ENCODE measurements at places on chromosomes 4 and X.

DNA sequence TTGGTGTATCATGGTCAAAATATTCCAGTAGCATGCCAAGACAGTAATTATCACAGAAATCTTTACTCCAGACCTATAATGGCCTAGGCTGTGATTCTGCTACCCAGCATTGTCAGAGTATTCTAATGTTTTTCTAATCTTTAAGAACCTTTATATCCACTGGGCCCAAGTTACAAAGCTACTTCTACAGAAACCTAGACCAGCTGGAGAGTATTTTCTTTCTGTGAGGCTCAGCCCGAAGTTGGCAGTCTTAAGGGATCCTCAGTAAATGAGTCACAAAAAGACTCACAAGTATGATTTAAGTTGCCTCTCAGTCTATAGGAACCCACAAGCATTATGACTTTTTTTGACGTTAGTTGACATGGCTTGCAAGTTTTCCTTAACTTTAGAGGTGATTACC is 638.5 kb upstream of the FAM241A start:
- no peak for DNase-seq

DNA sequence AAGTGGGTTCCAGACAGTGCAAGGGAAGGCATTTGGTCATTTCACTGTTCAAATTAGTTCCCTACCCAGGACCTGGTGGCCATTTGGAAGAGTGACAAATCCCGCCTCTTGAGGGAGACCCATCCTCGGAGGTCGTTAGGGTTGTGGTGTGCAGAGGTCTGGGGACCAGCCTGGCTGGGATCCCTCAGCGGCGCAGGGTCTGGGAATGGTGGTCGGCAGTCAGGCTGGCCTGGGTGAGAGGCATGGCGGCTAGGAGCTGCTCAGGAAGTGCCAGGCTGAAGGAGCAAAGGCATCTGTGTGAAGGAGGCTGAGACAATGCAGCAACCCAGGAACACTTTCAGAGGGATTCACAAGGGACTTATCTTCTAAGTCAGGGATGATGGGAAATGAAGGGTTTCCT is 6.7 kb downstream of the NLGN3 start:
- no peak for DNase-seq

DNA sequence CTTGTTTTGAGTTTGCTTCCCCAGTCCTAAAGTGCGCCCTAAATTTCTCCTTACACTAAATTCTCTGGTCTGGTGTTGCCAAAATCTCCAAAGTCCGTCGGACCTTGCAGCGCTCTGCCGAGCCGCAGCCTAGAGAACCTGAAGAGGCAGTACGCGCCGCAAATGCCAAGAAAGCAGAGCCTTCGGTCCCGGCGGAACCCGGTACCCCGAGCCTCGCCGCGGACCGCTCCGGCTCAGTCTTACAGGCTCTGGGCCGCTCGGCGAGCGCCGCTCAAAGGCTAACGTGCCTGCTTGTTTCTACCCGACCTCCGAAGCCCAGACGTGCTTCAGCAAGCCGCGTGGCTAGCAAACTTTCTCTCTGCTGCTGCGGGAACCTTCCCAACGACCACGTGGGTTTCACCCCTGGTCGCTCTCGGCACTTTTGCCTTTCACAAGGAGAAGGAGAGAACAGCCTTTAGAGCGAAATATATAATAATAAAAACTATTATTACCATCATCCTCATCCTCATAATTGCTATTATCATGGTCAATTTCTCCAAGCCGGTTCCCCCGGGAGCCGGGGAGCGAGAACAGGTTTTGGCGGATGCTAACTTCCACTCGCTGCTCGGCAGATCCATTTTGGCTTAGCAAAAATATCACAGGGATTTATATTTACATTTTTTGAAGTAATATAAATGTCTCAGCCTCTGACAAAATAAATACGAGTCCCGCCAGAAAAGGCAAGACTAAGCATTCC is 2.2 kb upstream of the HTR2C start:
- no peak for DNase-seq

GRCh38 chr4:23782778-23783437 is 106.9 kb downstream of the PPARGC1A start:
- DNase-seq: no peak

DNA sequence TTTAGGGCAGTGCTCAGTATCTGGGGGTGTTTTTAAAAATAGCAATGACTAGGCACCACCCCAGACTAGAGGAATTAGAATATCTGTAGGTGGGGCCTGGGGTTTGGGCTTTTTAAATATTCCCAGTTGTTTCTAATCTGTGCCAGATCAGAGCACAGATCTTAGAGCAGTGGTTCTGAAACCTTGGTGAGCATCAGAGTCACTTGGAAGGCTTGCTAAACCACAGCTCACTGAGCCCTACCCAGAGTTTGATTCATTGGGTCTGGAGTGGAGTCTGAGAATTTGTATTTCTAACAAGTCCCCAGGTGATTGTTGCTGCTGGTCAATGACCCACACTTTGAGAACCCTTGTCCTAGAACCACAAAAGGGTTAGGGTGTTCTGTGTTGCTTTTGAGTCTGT is 16.7 kb downstream of the HADH start:
- DNase-seq: no peak

All from inflammatory macrophage treated with lipopolysaccharide for 1 hour (primary cell).